Fibroblast of lung (primary cell): ENCODE measurements at places on chromosomes 1 and 21. TPM values are rescaled to one million over a fixed set of nuclear protein-coding genes. Genes with fewer than 3 reads are reported as not detected.

DNA sequence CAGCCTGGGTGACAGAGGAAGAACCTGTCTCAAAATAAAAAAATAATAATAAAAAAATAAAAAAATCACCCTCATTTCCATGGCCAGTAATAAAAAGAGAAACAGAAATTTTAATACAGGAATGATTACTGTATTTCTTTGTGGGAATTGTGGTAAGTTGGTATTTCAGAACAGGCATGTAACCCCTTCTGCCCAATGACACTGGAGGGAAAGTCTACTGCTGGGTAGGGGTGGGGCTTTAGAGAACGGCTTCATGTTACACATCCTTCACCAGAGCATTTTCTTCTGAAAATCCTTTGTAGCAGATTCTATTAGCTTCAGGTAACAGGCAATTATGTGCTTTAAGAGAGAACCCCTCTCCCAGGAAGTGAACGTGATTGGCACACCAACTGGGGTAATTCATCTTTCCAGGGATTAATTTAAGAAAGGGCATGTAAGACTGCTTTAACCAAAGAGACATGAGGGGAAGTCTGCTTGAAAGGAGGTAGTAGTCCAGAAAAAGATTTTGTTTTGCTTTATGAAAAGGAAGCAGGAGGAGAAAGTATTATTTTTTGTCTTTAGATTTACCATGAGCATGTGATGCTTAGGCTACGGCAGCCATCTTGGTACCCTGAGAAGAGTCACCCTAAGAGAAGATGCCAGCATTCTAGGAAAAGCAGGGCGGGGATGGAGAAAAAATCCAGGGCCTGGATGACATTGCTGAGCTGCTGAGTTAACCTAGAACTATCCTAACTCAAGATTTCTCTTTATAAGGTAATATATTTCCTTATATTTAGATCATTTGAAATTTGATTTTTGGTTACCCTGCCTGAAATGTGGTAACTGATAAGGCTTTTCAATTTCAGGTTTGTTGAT, 57.7 kb upstream of the DPT start:
- no peak overlapping the region for H3K27ac ChIP-seq
- H3K36me3 ChIP-seq, result no peaks in the 10 kb centered on the region
- DNase-seq, result peak; percentile 51
- H3K4me1 ChIP-seq, result no peaks in the 10 kb centered on the region
- H3K27me3 ChIP-seq, result no peaks in the 10 kb centered on the region
- no peak overlapping the region for H3K4me3 ChIP-seq

The CLCN6 gene
- polyA plus RNA-seq, result 13.8 and 15.3 TPM in 2 replicates

DNA sequence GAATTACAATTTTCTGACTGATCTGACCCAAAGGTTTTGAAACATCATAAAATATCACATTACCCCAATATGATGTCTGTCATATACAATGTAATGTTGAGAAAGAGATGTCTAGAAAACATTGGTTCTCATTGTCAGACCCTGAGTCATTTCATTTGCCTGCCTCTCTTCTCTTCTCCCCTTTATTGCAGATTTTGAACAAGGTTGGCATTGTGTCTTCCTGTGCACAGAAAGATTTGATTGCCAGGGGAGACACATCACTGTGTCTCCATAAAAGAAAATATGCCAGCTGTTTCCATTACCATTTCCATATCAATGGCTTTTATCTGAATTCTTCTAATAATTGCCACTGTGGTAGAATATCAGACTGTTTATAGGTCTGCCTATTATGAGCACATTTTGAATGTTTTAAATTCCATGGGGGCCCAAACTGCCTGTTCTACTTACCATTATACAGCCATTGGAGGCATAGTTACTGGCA, 65.6 kb downstream of the IFI44 start:
- no peaks in the 10 kb centered on the region for H3K27me3 ChIP-seq
- no peak overlapping the region for H3K27ac ChIP-seq
- H3K4me1 ChIP-seq, result peaks cover 5% of the 10 kb centered on the region

DNA sequence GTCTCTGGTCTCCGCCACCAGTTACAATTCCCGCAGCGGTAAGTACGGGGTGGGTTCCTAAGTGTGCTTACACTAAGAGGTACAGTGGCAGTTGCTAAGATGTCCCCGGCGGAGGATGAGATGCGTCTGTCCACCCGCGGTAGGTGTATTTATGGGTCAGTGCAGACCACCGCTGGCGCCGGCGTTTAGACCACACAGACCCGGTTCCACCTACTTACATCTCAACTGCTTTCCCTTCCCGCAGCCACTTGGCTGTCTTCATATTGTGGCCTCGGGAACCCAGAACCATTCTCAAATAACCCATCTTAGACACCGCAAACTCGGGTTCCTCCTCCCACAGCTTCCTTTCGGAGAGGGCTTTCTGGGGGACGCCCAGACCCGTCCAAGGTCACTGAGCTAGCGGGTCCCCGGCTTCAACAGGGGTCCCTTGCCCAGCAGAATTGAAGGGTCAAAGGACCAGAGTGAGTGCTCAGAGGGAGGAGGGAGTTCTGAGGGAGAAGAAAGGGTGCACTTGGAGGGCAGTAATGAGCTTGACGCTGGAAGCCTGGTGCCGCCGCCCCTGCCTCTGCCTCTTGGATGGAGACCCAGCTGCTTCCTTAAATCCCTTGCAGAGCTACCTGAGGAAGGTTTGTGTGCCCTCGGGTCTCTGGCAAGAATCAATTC, 8.6 kb downstream of the NR5A2 start:
- no peak overlapping the region for H3K27ac ChIP-seq
- no peaks in the 10 kb centered on the region for H3K4me1 ChIP-seq
- DNase-seq, result no peak
- H3K4me3 ChIP-seq, result no peak overlapping the region
- H3K27me3 ChIP-seq, result peaks cover 84% of the 10 kb centered on the region

DNA sequence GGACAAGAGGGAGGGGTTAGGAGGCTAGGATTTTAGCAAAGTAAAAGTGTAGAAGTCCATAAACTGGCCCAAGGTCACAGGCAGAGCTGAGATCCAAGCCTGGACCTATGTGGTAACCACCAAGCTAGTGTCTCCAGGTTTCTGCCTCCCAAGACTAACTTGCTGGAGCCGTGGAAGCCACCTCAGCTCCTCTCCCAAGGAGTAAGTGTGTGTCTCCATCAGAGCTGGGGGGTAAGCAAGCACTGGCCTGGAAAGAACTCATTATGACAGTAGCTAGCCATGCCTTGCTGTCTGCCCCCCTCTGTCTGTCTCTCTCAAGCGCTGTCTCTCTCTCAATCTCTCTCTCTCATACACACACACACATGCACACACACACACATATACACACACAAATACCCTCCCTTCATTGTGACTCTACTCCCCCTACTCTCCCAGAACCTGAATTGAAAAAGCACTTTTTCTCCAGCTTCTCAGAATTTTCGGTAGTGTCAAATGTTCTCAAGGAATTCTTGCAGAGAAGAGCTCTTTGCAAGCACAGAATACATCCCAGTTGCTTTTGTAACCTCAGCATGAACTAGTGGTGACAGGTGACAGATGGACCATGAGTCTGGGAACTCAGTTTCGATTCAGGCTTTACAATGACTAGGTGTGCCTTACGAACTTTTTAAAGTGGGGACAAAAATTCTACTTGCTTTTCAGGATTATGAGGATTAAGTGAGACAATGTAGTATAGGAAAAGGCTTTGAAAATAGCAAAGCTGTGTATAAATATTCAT, 238.0 kb upstream of the FGGY start:
- no peak overlapping the region for H3K4me3 ChIP-seq
- no peak for DNase-seq
- H3K27ac ChIP-seq, result no peak overlapping the region
- H3K4me1 ChIP-seq, result peaks cover 17% of the 10 kb centered on the region
- H3K27me3 ChIP-seq, result no peaks in the 10 kb centered on the region
- no peaks in the 10 kb centered on the region for H3K36me3 ChIP-seq

DNA sequence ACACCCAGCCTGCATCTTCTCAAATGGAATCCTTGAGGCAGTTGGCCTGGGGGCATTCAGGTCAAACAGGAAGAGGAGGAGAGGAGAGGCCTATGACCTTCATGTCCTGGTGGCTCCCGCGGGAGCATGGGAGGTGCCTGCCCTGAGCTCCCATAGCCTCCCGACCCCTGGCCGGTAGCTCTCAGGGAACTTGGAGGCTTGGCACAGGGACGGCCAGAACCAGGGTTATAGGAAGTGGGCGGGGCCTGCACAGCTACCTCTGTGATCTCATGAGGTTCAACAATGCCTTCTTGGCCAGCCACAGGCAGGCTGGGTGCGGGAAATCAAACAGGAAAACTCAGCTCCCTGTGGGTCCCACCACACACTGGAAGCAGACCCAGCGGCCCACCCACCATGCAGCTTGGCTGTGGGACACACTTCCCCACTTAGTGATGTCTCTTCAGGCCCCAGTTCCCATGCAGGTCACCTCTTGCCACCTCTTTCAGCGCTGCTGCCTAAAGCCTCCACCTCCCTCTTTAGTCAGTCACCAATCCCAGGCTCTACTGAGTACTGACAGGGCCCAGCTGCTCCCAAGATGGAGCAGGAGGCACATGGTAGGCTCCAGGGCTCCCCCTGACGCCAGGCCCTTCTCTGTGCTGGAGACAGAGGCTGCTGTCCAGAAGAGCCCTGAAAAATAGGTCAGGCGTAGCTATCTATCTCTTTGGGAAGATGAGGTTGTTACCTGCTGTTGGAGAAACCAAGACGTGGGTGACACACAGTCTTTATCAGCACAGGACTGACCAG, at the start of gene SLFNL1:
Gene SLFNL1 (minus strand): TSS at position 200 of the 783 bp plus-strand sequence. CDS start 1,065 bp downstream, outside the sequence.
- peaks cover 5% of the 10 kb centered on the region for H3K36me3 ChIP-seq
- peak; percentile 59 for DNase-seq
- no peak within 1 kb of the TSS for H3K27ac ChIP-seq
- H3K4me3 ChIP-seq, result no peak within 1 kb of the TSS
- H3K4me1 ChIP-seq, result peaks cover 2% of the 10 kb centered on the region

GRCh38 chr1:169009666-169010065, 96.8 kb upstream of the ATP1B1 start:
- no peak overlapping the region for H3K4me3 ChIP-seq
- no peaks in the 10 kb centered on the region for H3K4me1 ChIP-seq
- H3K27me3 ChIP-seq, result no peaks in the 10 kb centered on the region
- no peak overlapping the region for H3K27ac ChIP-seq

The C1orf94 gene
- 0.02 and 0.10 TPM in 2 replicates for polyA plus RNA-seq

The LCE2A gene
- 0.91 and 8.1 TPM in 2 replicates for polyA plus RNA-seq

- no peaks in the 10 kb centered on the region for H3K36me3 ChIP-seq
- H3K27ac ChIP-seq, result no peak overlapping the region
- no peak overlapping the region for H3K4me3 ChIP-seq
- H3K4me1 ChIP-seq, result no peaks in the 10 kb centered on the region
- no peaks in the 10 kb centered on the region for H3K27me3 ChIP-seq
- DNase-seq, result no peak
Observed at GRCh38 chr1:212196355-212196754, 88.9 kb upstream of the PPP2R5A start.

DNA sequence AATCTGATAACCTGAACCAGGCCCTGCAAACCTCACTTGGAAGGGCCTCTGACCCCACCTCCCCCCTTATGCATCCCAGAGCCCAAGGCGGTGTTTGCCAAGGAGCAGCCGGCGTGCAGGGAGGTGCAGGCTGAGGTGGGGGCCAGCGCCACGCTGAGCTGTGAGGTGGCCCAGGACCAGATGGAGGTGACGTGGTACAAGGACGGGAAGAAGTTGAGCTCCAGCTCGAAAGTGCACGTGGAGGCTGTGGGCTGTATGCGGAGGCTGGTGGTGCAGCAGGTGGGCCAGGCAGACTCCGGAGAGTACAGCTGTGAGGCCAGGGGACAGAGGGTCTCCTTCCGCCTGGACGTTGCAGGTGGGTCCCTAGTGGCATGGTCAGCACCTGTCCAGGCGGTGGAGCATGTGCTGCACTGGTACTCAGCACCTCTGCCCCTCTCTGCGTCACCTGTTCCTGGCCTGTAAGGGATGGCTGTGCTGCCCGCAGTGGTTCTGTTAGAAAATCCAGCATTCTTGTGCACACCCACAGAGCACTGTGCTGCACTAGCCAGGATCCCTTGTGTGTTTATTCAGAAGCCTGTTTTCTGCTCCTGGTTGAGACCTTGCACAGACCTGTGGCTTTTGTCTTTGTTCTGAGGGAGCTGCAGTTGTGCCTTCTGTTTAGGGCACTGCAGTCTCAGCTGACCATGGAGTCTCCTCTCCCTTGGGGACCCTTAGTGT, 11.6 kb downstream of the OBSCN start:
- no peaks in the 10 kb centered on the region for H3K27me3 ChIP-seq
- DNase-seq, result no peak
- H3K36me3 ChIP-seq, result no peaks in the 10 kb centered on the region
- H3K4me3 ChIP-seq, result no peak overlapping the region
- H3K4me1 ChIP-seq, result no peaks in the 10 kb centered on the region

- H3K27me3 ChIP-seq, result no peaks in the 10 kb centered on the region
- H3K27ac ChIP-seq, result no peak overlapping the region
- no peaks in the 10 kb centered on the region for H3K36me3 ChIP-seq
- peaks cover 4% of the 10 kb centered on the region for H3K4me1 ChIP-seq
- peak; percentile 14 for DNase-seq
Observed at GRCh38 chr21:34200288-34200905, 127.0 kb downstream of the MRPS6 start.

DNA sequence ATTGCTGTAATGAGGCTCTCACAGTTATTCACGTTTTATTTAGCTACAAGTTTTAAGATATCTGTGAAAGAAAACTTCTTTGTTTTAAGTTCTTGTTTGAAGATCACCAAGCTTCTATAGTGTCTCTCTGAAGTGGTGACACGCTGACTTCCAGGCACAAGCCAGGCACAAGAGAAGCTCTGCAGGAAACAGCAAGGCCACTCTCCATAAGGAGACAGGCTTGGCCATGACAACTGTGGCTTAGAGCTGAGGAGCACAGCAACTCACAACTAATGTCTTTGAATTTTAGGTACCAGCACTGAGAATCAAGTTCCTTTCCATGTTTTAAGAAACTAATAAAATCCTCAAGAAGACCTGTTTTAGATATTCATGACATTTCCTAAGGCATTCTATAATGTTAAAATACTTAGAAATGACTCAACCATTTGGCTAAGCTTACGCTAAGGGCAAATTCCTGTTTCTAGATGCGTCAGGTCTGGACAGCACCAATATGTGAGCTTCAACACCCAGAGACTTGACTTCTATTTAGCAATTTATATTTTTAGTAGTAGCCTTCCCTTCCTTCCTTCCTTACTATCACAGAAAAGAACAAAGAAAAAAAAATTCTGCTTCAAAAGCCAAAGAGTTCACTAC, 40.2 kb downstream of the APP start:
- no peaks in the 10 kb centered on the region for H3K36me3 ChIP-seq
- no peak overlapping the region for H3K27ac ChIP-seq
- peaks cover 2% of the 10 kb centered on the region for H3K4me1 ChIP-seq
- peak; percentile 85 for DNase-seq
- H3K4me3 ChIP-seq, result no peak overlapping the region

GRCh38 chr1:232954594-232955365, 4.4 kb downstream of the NTPCR start:
- H3K4me3 ChIP-seq, result no peak overlapping the region
- H3K27ac ChIP-seq, result no peak overlapping the region
- H3K36me3 ChIP-seq, result peaks cover 2% of the 10 kb centered on the region
- no peak for DNase-seq

The LCE1F gene
- not detected in 2 replicates for polyA plus RNA-seq

DNA sequence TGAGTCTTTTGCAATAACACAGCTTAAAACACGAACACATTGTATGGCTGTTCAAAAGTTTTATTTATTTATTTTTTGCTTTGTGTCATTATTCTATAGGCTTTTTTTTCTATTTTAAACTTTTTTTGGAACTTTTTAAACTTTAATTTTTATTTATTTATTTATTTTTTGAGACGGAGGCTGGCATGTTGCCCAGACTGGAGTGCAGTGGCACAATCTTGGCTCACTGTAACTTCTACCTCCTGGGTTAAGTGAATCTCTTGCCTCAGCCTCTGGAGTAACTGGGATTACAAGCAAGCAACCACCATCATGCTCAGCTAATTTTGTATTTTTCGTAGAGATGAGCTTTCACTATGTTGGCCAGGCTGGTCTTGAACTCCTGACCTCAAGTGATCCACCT, 88.3 kb upstream of the GADD45A start:
- no peaks in the 10 kb centered on the region for H3K36me3 ChIP-seq
- no peak overlapping the region for H3K4me3 ChIP-seq
- no peaks in the 10 kb centered on the region for H3K27me3 ChIP-seq
- no peak overlapping the region for H3K27ac ChIP-seq
- no peak for DNase-seq
- H3K4me1 ChIP-seq, result no peaks in the 10 kb centered on the region

The AGT gene
- polyA plus RNA-seq, result 0.38 and 3.7 TPM in 2 replicates
